ENCODE measurements at places on chromosomes 12 and 14. TPM values are rescaled to one million over a fixed set of nuclear protein-coding genes. Genes with fewer than 3 reads are reported as not detected.

The GPR132 gene
- total RNA-seq, result 4.2 TPM

The CD27 gene
- not detected for total RNA-seq

The FGF23 gene
- not detected for total RNA-seq

The PDE3A gene
- 14.1 TPM for total RNA-seq

The CDH24 gene
- total RNA-seq, result 6.7 TPM

The RILPL2 gene
- 6.9 TPM for total RNA-seq

The C12orf54 gene
- total RNA-seq, result 1.3 TPM

The EFS gene
- total RNA-seq, result 38.2 TPM

The CERS5 gene
- 30.3 TPM for total RNA-seq

The PRH2 gene
- total RNA-seq, result 2.0 TPM

The PRKD1 gene
- 30.6 TPM for total RNA-seq

The DEPDC4 gene
- not detected for total RNA-seq

The MFAP5 gene
- 524 TPM for total RNA-seq

The TAS2R19 gene
- 7.3 TPM for total RNA-seq

The ZNF26 gene
- total RNA-seq, result 22.8 TPM

The FOXG1 gene
- not detected for total RNA-seq

The PRICKLE1 gene
- 21.6 TPM for total RNA-seq

The MIP gene
- total RNA-seq, result not detected

The MMP17 gene
- total RNA-seq, result 22.8 TPM

The KLRC2 gene
- not detected for total RNA-seq

The TAMALIN gene
- 34.8 TPM for total RNA-seq

The CLEC4A gene
- total RNA-seq, result 4.6 TPM

The RBP5 gene
- 9.9 TPM for total RNA-seq

The RPL10L gene
- not detected for total RNA-seq

The PPFIBP1 gene
- total RNA-seq, result 56.9 TPM
